ENCODE measurements at places on chromosomes 5 and 9.

DNA sequence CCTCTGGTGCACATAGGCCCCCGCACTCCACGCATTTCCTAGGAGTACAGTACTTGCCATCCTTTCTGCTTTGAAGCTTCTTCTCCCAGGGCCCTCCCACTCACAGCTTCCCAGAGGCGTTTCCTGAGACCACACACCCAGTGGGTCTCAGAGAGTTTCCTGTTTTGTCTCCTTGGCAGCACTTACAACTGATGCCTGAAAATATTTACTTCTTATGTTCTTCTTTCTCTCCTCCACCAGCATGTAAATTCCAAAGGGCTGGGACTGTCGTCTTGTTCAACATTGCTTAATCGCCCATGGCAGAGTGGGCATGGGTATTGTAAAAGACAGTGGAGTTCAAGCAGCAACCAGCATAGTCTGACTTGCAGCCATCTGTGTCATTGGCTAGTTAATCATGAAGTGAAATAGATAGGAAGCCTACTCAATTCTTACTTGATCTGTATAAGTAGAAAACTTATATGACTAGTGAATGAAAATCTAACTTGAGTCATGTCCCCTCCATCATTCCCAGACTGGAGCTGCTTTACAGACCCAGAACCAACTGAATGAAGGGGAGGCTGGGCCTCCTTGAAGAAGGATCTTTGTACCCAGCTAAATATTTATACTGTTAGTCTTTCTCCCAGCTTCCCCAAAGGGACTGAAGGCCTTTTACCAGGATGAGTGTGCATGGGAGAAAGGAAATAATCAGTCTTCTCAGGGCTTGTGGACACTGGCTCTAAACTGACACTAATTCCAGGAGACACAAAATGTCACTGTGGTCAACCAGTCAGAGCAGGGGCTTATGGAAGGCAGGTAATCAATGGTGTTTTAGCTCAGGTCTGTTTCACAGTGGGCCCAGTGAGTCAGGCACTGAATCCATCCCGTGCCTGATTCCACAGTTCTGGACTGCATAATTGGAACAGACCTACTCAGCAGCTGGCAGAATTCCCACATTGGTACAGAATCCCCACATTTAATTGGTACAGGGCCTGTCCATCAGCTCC, 116.4 kb downstream of the SV2C start:
- no peak for DNase-seq

DNA sequence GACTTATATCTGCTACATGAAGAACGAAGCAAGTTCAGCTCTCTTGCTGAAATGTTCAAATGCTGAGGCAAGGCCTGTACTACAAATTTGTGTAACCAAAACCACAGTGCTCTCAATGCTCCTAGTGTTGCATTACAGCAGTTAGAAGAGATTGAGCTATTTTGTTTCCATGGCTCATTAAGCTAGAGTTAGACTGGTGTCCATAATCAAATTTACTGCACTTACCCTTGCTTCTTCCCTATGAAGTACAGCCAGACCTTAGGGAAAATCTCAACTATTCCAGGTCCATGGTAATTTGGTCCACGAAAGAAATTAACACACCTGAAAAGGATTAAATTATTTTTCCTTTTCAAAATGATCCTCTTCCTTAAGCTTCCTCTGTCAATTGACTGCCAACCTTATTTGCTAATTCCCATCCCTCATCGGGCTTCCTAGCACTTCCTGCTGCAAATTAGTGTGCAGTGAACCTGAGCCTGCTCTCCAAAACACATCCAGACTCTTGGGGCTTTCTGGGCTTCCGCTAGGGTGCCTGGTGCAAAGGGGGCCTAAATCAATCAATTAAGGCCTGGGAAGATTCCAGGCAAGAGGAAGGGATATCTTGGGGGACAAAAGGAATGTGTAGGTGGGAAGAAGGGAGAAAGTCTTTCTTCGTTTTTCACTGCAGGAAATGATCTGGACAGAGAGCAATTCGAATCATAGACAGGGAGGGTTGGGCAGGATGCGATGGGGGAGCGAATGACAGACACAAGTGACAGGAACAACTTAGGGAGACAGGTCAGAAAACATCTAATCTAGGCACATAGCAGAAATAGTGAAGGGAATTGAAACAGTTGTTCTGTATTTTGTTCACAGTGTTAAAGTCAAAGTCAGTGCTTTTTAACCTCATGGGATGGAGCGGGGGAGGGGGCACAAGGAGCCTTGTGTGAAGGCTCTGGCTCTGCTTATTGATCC, 542.4 kb downstream of the RAB3C start:
- DNase-seq: no peak

- no peak for DNase-seq
Observed at GRCh38 chr9:121133104-121133816, 58.5 kb downstream of the CNTRL start.

- no peak for DNase-seq
Observed at GRCh38 chr9:90741036-90741435, 60.6 kb upstream of the SYK start.

- no peak for DNase-seq
Observed at GRCh38 chr9:127344368-127345000, 52.5 kb upstream of the SLC2A8 start.

DNA sequence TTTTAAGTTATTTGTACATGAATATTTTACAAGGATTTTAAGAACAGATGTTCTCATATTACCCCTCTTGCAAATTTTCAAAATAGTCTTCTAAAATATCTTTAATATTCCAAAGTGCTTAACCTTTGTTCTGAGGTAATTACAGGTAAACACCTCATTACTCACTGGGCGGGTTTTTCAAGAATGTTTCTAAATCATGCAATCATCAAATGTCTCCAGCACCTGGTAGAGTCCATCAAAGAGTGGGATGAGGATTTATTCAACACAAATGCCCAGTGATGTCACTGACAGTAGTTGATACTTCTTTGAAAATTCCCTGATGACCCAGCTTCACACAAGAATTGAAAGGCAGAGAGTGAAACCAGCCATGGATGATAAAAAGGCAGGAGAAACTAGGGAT, 114.4 kb downstream of the SEC61B start:
- DNase-seq: no peak

DNA sequence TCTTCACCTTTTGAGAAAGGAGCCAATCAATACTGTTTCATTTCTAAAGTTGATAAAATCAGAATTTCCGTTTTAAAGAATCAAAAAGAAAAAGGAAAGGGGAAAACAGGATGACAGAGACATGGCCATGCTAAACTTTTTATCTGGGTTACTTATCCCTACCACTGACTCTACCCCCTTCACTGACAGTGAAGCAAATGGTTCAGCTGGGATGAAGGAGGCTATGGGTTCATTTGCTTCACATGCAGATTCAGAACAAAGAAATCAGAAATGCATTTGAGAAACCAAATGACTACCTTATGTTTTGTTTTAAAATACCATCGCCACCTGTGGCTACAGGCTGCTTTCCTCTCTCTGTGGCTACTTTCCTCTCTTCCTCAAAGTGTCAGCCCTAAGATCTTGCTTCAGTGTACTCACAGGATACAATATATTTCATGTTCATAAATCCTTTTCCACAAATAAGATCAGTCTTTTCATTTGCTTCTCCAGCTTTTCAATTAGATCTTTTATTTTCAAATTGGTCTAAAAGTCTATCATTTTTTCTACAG, 53.3 kb downstream of the LPAR1 start:
- DNase-seq: no peak

DNA sequence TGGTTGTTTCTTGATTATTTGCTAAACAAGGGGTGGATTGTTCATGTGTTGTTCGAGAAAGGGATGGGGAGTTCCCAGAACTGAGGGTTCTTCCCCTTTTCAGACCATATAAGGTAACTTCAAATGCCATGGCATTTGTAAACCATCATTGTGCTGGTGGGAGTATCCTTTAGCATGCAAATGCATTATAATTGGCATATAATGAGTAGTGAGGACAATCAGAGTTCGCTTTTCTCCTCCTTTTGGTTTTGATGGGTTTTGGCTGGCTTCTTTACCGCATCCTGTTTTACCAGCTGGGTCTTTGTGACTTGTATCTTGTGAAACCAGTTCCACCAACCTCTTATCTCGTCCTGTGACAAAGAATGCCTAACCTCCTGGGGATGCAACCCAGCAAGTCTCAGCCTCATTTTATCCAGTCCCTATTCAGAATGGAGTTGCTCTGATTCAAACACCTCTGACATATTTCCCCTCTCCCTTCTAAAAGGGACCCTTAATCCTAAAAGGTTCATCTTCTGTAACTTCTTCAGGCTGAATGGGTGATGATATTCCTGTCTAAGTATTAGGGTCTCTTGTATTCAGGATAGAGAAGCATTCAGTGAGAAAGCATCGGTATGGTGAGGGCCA, 8.7 kb upstream of the FBN2 start:
- no peak for DNase-seq

DNA sequence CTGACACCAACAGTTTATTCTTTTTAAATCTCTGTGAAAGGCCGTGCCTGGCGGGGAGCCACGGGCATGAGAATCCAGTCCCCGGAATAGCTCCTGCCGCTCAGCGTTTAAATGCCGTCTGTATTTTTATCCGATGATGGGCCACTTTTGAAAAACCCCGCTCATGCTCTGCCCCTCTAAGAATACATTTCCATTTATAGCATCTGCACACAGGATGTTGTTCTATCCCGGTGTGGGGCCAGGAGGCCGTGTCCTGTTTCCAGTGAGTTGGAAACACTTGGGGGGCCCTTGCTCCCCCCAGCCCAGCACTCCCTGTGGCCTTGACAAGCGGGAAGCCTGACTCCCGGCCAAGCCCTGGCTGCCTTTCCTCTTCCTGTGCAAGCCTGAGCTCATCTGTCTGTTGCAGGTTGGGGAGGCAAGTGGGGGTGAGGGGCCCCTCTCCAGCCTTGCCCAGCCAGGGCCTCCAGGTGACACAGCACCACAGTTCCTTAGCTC, 39.0 kb downstream of the ERGIC1 start:
- peak; percentile 62 for DNase-seq

DNA sequence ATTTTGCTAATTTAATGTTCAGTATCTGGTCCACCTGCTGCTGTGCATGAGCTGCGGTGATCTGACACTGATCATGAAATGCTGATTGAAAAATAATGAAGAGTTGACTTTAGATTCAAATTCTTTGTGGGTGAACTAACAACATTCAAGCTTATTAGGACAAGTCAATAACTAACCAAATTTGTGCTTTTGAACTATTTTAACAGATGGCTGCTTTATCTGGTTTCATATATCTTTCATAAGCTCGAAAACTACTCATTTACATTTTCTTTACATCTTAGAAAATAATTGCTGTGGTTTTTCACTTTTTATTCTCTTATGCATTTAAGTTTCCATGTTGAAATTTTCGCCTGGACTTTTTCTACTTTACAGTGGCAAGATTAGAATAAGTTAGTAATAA, 274.8 kb upstream of the CCNG1 start:
- no peak for DNase-seq

GRCh38 chr5:19496056-19496455, 491.9 kb downstream of the CDH18 start:
- DNase-seq: no peak

DNA sequence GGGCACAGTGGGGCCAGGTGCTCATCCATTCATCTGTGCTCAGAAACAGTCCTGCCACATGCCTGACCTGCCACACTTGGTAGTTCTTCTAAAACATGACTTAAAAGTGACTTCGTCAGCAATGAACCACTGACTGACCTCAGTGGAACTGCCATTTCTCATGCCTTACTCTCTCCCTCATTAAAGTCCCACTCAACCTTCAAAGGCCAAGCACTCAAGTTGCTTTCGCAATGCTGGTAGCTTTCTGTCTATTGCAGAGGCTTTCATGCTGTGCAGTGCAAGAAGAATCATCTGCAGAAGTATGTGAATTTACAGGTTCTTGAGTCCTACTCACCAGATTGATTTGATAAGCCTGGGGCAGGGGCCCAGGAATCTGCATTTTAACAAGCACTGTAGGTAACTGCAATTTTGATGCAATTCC, 23.9 kb downstream of the B4GALT1 start:
- no peak for DNase-seq

DNA sequence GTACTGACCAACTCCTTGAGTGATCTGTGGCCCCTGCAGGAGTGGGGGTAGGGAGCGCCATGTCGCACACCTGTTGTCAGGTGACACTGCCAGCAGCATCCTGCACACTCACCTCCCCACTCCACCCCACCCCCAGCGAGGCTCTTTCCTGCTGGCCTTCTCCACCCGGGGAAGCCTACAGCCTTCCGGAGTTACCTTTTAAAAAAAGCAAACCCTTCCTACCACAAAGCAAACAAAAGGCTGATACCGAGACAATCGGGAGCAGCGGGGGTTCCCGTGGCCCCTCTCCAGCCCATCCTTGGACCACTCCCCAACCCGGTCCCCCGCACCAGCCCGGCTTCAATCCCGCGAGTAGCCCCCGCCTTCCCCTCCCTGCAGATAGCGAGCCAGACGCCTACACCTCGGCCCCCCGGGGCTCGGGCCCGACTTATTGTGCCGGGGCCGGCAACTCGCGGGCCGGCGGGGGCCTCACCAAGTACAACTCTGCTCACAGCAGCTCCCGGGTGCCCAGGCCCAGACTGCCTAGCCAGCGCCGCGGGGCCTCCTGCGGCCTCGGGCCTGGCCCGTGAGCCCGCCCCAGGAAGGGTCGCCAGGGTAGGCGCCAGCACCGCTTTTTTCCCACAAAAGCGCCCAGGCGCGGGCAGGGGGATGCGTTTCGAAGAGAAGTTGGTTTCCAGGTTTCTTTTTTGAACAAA, 724 bp downstream of the MACROH2A1 start:
- DNase-seq: no peak

GRCh38 chr5:138659121-138659520, 83.9 kb upstream of the HSPA9 start:
- DNase-seq: no peak

GRCh38 chr5:133232435-133232834, 180.6 kb downstream of the HSPA4 start:
- no peak for DNase-seq

DNA sequence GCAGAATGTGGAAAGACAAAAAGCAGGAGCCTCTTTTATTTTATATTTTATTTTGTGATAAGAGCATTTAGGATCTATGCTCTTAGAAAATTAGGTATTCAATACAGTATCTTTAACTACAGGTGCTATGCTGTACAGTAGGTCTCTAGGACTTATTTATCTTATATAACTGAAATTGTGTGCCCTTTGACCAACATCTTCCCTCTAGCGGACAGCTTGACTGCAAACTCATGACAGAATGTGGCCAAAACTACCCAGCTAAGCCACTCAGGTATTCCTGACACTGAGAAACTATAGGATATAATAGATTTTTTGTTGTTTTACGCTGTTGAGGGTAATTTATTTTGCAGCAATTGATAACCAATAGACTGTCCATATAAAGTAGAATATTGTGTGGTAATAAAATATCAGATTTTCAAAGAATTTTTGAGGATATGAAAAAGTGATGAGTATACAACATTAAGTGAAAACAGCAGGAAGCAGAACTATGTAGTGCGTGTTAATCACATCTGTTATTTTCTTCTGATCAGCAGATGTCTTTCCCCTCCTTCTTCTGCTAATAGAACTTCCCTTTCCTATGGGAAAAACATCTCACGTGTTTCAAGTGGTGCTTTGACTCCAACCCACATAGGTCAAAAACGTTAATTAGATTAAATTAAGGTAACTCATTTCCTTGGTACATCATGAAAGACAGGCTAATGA, 69.9 kb upstream of the SELENOP start:
- DNase-seq: no peak

All from C1 segment of cervical spinal cord (tissue), 14 donors.